ENCODE measurements at places on chromosomes 2 and 18.
A peak's percentile ranks its signal among the peaks of the same experiment; 100 is the strongest.

GRCh38 chr2:144233317-144233716 lies 286.6 kb downstream of the ZEB2 start:
- no peak for DNase-seq

GRCh38 chr2:39688181-39688580 lies 22.5 kb downstream of the TMEM178A start:
- no peak for DNase-seq

DNA sequence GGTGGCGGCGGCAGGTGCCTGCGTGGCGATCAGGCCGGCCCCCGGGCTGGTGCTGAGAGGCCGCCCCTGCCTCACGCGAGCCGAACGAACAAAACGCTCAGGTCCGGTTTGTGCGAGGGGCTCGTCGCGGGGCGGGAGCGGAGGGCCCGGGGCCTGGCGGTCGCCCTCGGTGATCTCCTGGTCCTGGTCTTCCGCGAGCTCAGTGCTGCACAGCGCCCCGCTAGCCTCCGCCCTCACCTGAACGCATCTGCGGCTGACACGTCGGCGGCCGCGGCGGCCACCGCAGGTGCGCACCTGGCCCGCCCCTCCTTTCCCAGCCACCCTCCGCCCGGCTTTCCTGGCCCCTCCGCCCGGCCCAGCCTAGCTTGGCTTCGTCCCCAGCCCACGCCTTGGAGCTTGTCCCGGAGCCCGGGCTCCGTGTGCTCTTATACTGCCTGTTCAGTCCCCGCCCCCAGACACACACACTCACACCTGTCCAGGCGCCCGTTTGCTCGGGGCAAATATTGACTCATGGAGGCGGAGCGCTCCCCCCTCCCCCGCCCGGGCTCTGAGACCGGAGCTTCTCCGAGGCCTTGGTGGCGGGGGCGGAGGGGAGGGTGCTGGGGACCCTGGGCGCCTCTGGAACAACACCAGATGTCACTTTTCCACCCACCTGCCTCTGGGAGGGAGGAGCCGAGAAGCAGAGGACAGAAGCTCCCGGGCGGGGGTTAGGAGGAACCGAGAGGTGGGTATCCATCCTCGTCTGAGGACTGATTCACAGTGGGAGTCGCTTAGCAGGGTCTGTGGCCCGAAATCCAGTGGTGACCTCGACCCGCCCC lies 8.6 kb upstream of the CRYBA2 start:
- DNase-seq = no peak

- no peak for DNase-seq
Measured at GRCh38 chr18:45008694-45009413, 328.2 kb downstream of the SETBP1 start.

DNA sequence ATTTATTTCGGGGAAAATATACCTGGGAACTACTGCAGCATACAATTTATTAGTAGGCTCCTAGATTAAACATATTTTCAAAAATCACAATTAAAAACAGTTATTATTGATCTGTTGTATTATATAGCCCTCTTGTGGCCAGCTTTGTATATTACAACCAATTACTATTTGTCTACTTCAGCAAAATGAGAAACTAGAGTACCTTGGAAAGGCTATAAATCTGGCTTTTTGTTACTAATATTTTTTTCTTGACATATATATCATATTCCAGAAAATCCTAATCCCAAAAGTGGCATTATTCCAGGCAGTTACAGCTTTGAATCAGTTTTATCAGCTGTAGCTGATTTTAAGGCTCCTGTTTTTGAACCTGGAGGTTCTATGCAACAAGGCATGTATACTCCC lies 101.2 kb downstream of the UBR3 start:
- DNase-seq = no peak

- no peak for DNase-seq
Measured at GRCh38 chr2:75453384-75454240, 107.1 kb downstream of the EVA1A start.

GRCh38 chr2:70964596-70965386 lies 13.6 kb upstream of the ANKRD53 start:
- DNase-seq = peak; percentile 49

DNA sequence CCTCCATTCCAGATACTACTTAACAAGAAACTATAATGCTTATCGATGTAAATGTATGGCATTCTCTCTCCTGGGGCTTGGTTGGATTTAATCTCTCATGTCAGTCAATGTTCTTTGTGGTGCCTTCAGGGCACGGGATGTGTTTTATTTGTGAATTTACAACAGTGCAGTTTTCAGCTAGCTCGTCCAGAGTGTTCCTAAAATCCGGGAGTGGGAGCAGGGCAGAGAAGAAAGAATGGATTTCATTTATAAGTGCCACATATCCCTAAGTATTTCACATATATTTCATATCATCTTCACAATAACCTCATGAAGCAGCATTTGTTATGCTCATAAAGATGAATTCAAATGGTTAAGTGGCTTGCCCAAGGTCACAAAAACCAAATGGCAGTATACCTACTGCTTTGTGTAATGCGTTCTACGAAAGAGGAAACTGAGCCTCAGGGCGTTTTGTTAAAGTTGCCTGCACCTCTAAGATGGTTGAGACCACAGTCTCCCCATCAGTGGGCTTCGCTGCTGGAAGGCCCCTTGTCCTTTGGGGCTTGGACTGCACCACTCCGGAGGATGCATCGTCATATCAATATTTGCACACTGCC lies 134.7 kb upstream of the MGAT5 start:
- no peak for DNase-seq

DNA sequence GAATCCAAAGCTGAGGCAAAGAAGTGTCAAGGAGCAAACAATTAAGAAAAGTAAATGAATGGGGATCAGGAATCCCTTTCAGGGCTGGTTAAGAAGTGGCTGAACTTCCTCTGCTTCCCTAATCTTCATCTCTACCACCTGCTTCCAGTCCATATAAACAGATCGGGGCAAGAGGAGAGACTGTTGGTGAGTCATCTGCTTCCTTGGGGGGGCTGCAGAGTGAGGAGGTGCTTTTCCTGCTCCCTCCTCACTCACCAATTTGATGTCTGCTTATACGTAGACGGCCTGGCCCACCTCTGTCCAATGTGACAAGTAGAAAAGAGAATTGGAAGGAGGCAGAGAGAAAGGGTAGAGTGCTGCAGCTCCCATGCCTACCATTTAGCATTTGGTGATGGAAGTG lies 68.4 kb downstream of the NAB1 start:
- no peak for DNase-seq
